ELR (cell line): ENCODE measurements at places on chromosomes 4 and X.

GRCh38 chr4:170231377-170231776, 141.6 kb upstream of the AADAT start:
- no peak for DNase-seq

GRCh38 chr4:76622717-76623116, 187.7 kb downstream of the SHROOM3 start:
- no peak for DNase-seq

- DNase-seq, result peak; percentile 11
These were observed 126.4 kb downstream of the KDR start for GRCh38 chr4:54999003-54999402.

GRCh38 chr4:173343832-173344397, 9.8 kb upstream of the HMGB2 start:
- DNase-seq, result no peak

DNA sequence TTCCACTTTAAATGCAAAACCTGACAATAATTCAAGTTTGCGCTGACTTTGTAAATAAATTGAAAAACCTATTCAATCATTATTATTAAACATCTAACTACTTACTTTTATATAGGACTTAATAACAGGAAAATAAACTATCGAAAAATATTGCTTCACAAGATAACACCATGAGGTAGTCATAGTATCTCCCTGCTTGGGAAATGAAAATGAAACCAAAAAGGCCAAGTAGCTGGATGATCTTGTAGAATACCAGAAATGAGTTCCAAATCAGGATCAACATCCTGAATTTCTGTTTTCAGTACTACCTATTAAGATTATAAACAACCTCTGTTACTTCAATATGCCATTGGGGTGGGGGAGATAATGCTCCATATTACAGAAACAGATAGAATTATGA, 58.9 kb downstream of the CHIC2 start:
- peak; percentile 32 for DNase-seq

- peak; percentile 41 for DNase-seq
These were observed 102.6 kb downstream of the FSTL5 start for GRCh38 chr4:162061214-162061613.

DNA sequence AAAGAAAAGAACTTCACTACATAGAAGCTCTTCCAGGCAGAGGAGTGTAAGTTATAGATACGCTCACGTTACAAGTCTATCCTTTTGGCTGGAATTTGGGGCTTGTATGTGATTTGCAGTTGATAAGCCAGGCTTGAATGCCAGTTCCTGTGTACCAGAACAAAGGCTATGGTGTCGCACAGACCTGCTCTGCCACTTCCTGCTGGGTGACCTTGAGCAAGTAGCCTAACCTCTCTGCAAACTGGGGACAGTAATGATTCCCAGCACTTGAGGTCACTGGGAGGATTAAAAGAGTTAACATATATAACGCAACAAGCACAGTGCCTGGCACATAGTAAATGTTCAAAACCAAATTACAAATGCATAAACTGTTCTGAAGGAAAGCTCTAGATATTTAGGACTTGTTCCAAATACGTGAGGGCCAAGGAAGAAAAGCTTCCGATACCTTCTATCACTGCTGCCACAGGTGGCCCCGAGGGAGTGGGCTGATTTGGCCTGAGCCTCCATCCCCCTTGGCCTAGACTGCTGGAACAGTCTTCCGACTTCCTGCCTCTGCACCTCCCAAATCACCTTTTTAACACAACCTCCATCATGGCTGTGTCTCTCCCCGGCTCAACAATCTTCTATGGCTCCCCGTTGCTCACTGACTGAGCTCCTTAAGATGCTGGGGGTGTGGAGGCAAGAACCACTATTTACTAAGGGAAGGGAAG, 1.3 kb upstream of the SOWAHD start:
- DNase-seq, result no peak

- no peak for DNase-seq
These were observed 11.2 kb downstream of the APELA start for GRCh38 chr4:164888096-164888715.

DNA sequence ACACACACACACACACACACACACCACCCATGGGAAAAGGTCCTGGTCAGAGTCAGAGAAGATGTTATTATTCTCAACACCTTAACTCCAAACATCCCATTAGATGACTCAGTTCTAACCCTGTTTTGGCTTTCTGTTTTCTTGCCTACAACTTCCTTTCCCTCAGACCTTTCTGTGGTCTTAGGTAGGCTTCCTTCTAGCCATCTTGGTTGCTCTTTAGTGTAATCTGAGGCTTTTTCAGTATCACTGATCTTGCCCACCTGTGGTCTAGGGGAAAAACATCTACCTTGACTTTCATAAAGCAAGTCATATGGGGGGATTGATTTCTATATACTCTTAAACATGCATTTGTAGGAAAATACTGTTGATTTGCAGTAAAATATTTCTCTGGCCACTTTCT, 56.9 kb downstream of the ATG4A start:
- peak; percentile 4 for DNase-seq

DNA sequence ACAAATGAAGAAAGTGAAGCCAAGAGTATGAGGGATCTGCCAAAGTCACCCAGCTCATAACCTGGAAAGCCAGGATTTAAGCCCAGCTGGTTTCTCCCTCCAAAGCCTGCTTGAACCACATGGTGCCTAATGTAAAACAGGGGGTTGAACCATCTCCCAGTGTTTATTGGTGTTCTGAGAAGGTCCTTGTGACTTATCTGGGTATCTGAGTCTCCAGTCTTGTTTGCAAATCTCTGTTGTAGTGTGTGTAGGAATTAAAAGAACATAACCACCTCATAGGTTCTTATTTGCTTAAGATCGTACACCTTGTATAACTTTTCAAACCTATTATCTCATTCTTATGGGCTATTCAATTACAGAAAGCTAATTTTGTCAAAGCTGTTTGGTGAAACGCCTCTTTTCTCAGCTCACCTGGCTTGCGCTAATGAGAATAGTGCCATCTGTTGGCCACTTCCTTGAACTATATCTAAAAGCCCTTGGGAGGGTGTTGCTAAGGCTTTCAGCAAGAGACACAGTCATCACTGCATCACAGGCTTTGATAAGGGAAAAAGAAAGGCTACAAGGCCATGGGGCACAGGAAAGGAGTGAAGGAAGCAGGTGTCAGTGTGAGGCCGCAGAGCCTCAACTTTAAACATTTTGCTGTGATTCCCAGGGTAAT, 34.0 kb downstream of the ETDB start:
- peak; percentile 75 for DNase-seq

- DNase-seq, result peak; percentile 3
These were observed 504.3 kb downstream of the FAM133A start for GRCh38 chrX:94178145-94178788.
